Right renal cortex interstitium (tissue), 3 donors: ENCODE measurements at places on chromosomes 1 and 21. TPM values are rescaled to one million over a fixed set of nuclear protein-coding genes. Genes with fewer than 3 reads are reported as not detected.

B3GALT5 gene
- 1.6 TPM for polyA plus RNA-seq

SLAMF6 gene
- 0.14 TPM for polyA plus RNA-seq

MYOG gene
- polyA plus RNA-seq = 0.14 TPM

EFNA1 gene
- 74.4 TPM for polyA plus RNA-seq

KIF26B gene
- 29.8 TPM for polyA plus RNA-seq

F5 gene
- 2.6 TPM for polyA plus RNA-seq
